ENCODE measurements at places on chromosomes 3 and 15. TPM values are rescaled to one million over a fixed set of nuclear protein-coding genes. Genes with fewer than 3 reads are reported as not detected.

Gene MYO5C
- not detected for total RNA-seq

Gene KBTBD13
- not detected for total RNA-seq

Gene ADCY5
- total RNA-seq = not detected

Gene STRC
- total RNA-seq = not detected

Gene IMPG2
- under 0.01 TPM for total RNA-seq

Gene UACA
- 51.6 TPM for total RNA-seq

Gene CEMIP
- total RNA-seq = 5.4 TPM

Gene ARPP21
- not detected for total RNA-seq

Gene CISH
- total RNA-seq = not detected

Gene ALPK3
- total RNA-seq = 1.1 TPM

Gene TM4SF1
- total RNA-seq = 408 TPM

Gene PARP15
- total RNA-seq = not detected

Gene PLA2G4D
- total RNA-seq = not detected

Gene ZNF639
- total RNA-seq = 138 TPM

Gene TTLL13
- total RNA-seq = 0.07 TPM

DNA sequence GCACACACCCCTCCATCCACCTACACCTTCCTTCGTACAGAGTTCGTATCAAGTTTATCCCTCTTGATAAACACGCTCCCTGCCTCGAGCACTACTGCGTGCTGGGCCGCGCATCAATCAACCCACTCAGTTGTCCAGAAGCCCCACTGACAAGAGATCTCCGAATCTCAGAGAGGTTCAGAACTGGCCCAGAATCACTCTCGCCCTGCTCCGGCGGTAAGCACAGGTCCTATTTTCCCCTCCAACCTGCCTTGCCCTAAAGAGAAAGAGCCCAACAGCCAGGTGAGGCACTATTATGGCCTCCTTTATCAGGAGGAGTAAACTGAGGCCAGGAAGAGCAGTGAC lies 494 bp upstream of the NISCH start:
- no peak for DNase-seq

GRCh38 chr3:129913618-129914017 lies 20.1 kb upstream of the TMCC1 start:
- no peak for DNase-seq

GRCh38 chr3:182000447-182000846 lies 288.7 kb downstream of the SOX2 start:
- no peak for DNase-seq

GRCh38 chr3:74515451-74515850 lies 99.0 kb downstream of the CNTN3 start:
- DNase-seq = no peak

DNA sequence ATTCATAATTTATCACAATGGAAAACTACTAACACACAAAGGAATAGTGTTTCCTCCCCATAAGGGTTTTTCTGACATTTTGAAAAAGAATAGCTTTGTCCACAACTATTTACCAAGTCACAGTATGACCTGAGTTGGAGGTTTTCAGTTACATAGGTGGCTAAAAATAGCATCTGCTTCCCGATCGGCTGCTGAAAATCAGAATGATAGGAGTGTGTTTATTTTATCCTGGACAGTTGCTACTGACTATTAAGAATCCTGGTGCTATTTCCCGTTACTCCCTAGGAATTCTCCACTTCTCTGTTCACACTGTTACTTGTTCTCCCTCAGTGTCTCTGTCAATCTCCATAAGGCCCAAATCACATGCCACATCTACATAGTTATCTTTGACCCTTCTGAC lies 353.9 kb upstream of the RARB start:
- no peak for DNase-seq

DNA sequence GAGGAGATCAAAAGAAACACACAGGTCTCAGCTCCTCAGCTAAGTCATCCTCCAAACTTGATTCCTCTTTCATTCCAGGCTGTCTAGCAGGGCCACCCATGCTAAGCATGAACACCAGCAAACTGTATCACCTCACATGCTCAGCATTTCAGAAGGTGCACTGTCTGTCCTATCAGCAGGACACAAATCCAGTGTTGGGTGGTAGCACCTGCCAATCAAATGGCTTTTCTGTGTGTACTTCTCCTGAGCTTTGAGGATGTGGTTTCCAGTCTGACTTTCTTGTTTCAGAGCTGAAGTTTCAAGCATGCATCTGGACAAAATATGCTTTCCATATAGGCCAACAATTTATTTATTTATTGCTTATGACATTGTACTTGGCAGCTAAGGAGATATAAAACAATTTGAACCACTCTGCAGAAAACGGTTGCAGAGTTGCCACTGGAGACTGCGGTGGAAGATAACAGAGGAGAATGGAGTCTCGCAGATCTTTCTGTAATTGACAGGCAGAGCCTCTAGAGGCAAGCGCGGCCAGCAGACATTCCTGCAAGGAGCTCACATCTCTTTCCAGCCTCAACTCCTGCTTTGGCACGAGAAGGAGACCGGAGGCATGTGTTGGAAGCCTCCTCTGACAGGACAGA lies 167.1 kb upstream of the WNT5A start:
- no peak for DNase-seq

- DNase-seq = peak; percentile 86
Observed at GRCh38 chr3:184777566-184778356, 34.2 kb upstream of the VPS8 start.

DNA sequence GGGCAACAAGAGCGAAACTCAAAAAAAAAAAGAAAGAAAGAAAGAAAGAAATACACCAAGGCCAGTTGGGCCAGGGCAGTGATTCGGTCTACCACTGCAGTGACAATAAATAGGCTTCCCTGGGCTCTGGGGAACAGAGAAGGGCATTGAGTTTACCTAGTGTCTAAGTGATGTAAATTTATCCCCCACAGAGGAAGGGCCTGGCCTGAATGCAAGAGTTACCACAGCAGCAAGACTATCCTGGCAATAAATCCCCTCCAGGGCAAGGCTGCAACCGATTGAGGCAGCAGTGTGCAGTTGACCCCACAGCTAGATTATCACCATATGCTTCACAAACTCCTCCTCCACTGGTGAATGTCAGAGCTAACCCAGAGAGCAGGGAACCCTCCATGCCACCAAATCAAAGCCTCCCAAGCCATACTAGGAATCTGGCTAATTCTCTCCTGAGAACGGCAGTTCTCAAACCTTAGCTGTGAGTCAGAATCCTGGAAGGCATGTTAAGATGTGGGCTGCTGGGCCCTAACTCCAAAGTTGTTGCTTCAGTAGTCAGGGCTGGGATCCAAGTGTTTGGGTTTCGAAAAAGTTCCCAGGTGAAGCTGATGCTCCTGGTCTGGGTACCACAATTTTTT lies 64.3 kb upstream of the GATM start:
- DNase-seq = peak; percentile 48

- no peak for DNase-seq
Observed at GRCh38 chr15:101104141-101104540, 147.7 kb downstream of the CHSY1 start.

DNA sequence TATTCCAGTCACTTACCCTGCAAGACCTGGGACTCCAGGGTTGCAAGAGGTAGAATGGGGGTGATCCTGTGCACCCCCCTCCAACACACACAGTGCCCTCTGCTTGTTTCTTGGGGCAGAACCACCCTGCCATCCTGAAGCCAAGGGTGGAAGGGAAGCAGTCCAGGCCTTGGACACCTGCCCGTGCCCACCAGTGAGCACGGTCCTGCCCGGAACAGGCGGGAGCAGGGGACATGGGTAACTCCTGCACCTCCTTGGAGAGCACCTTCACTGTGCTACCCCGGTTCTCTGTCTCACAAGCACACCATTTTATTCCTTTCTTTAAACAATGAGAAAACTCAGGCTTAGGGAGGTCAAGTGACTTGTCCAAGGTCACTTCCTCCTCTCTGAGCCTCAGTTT lies 57.0 kb downstream of the SLC6A6 start:
- no peak for DNase-seq

DNA sequence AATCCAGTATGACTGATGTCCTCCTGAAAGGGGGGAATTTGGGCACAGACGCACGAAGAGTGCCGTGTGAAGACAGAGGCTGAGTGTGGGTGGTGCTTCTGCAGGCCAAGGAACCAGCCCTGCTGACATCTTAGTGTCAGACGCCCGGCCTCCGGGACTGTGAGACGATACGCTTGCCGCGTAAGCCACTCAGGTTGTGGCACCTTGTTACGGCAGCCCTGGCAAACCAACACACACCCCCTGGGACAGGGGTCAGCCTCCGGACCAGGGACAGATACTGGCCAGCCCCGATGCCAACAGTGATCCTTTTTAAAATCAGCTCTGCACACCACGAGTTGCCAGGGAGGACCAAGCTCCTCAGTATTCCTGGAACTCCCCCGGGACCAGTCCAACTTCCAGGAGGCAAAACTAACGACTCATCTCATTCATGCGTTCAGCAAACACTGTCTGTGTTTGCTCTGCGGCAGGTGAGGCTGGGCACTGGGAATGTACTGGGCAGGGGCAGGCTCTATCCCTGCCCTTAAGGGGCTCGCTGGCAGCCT lies 21.2 kb upstream of the PIGZ start:
- no peak for DNase-seq

- DNase-seq = no peak
Observed at GRCh38 chr15:63059573-63060216, 17.1 kb downstream of the TPM1 start.

GRCh38 chr3:151439652-151440125 lies 21.2 kb downstream of the IGSF10 start:
- DNase-seq = peak; percentile 22

DNA sequence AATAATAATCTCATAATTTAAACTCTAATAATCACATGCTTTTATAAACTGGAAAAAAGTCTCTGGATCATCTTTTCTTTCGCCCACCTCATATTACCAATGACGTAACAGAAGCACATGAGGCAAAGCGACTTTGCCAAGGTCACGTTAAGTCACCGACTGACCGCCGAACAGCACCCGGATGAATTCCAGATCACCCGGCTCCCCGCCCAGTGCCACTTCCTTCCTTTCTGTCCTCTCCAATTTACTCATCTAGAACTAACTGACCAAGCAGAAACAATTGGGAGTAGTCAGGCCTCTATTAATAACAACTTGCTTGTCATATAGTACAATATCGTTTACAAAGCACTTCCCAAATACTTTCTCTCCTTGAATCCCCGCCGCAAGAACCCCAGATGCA lies 21.1 kb downstream of the FGF12 start:
- no peak for DNase-seq

DNA sequence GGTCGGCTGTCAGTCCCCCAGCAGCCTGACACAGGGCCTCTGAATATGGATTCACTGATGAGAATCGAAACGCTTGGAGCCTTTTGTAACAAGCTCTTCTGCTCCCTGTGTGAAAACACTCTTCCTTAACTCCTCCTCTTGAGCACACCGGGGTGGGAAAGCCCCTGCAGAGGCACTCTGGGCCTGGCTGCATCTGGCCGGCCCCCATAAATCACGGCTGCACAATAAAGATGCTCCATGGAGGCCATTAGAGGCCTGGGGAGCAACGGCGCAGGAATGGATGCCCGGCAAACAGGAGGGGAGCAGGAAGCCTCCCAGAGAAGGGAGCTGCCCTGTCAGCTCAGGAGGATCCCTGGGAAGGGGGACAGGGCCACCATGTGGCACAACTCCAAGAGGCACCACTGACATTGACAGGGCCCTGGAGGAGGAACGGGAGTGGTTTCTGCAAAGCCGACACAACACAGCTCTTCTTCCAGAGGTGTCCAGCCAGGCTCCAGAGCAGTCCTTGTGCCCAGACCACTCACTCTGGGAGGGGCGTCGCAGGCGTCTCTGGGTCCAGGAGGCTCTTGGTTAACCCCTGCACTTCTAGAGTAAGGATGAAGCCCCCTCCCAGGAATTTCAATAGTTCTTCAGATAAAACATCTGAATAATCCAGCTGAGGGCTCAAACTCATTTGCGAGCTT lies 509.3 kb upstream of the PPP2R3A start:
- DNase-seq = no peak

GRCh38 chr3:105158286-105158685 lies 208.4 kb upstream of the ALCAM start:
- no peak for DNase-seq

GRCh38 chr3:14890476-14890875 lies 56.9 kb upstream of the NR2C2 start:
- no peak for DNase-seq

- DNase-seq = no peak
Observed at GRCh38 chr15:64197425-64197824, 34.6 kb upstream of the PPIB start.

GRCh38 chr15:74311734-74312444 lies 55.6 kb downstream of the CYP11A1 start:
- no peak for DNase-seq

DNA sequence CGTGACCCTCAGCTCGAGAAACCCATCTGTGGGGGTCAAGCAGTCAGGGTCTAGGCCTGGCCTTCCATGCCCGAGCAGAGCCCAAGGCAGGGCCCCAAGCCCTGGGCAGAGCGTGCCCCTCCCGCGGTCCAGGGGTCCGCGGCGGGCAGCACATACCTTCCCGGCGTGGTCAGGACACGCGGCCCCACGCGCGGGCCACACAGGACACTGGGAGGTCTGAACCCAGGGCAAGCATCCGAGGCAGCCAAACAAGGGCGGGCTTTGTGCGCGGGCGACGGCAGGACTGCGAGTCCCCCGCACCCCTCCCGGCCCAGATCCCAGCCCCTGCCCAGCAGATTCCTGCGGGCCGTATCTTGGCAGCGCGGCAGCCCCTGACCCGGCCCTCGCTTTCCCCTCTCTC lies 61.6 kb upstream of the ACAN start:
- no peak for DNase-seq

- no peak for DNase-seq
Observed at GRCh38 chr3:145959457-145960088, 201.4 kb downstream of the PLOD2 start.

All from MG63 (cell line).